Activated CD8-positive, alpha-beta memory T cell treated with anti-CD3 and anti-CD28 coated beads for 1 hour (primary cell): ENCODE measurements at places on chromosomes 13 and 19.

DNA sequence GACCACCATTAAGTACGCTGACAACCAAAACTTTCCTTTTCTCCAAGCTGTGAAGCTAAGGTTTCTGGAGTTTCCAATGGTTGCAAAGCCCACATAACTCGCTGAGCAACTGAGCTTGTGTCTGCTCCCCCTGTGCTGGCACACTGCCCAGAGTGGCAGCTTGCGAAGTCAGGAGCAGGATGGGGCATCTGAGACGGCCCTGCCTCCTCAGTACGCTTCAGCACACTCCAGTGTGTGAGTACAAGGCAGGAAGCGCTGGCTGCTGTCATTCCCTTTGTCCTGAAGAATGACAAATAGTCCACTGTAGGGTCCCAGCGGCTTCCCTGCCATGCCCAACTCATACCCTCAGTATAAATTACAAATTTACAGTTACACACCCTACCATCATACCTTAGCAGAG lies 51.5 kb downstream of the SKA3 start:
- no peak for DNase-seq

GRCh38 chr13:112962911-112963625 lies 5.9 kb upstream of the MCF2L start:
- DNase-seq: no peak

DNA sequence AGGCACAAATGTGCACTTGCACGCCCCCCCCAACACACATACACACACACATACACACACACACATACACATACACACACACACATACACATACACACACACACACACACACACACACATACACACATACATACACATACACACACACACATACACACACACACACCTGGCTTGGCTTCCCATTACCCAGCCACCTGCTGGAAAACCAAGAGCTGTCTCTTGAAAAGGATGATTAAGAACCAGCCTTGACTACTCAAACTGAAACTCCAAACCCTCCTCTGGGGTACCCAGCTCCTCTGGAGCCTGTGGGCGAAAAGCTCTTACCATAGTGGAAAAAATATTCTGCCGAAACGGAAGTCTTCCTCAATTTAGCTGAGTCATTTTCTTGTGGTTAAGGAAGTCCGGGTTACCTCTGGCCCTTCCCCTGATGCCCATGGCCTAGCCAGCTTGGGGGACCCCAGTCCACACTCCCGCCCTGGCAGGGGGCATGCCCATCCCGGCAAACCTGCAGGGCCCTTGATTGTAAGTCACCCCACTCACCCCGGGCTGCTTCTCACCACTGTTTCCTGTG lies 21.9 kb downstream of the CEBPA start:
- DNase-seq: no peak

DNA sequence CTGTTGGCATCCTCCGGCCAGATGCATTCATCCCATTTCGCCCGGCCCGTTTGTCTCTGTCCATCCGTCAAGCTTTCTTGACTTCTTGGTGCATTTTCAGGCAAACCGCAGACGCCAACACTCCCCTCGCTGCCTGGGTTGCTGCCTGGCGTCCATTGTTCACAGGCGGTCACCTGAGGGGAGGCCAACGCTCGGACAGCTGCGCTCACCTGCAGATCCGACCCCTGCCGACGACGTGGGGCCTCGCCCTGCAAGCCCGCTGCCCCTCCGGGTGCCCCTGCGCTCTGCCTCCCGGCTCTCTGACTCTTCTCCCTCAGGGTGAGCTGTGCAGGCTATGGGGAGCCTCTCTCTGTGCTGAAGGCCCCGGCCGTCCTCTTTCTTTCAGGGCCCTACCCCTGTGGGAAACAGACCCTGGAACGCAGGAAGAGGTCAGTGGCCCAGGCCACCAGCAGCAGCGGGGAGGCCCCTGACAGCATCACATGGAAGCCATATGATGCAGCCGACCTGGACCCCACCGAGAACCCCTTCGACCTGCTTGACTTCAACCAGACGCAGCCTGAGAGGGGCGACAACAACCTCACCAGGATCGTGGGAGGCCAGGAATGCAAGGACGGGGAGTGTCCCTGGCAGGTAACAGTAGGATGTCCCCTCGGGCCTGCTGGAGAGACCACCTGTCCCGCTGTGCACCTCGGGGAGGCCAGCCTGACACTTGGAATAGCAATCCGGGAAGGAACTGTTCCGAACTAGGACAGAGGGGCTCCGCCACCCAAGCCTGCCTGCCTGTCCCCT lies 14.8 kb upstream of the PROZ start:
- DNase-seq: no peak

- DNase-seq: no peak
Measured at GRCh38 chr19:43636121-43636683, 3.4 kb downstream of the CADM4 start.

GRCh38 chr13:89937420-89937819 lies 1410.1 kb upstream of the MIR17HG start:
- no peak for DNase-seq

DNA sequence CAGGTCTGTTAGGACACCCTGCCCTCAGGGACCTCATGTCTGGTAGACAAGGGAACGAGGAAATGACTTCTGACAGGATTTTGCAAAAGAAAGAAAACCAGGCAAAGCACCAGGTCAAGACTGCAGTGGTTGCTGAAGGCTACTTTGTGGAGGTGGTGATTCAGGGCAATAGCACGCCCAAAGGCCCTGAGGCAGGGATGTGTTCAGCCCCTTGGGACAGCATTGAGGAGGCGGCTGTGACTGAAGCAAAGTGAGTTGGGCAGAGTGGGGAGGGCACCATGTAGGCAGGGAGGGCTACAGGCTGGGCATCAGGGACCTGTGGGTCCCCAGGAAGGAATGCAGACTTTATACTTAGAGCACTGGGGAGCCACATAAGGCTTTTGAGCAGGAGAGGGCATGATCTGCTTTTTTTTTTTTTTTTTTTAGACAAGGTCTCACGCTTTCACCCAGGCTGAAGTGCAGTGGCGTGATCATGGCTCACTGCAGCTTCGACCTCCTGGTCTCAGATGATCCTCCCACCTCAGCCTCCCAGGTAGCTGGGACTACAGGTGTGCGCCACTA lies 10.8 kb upstream of the HOMER3 start:
- no peak for DNase-seq

DNA sequence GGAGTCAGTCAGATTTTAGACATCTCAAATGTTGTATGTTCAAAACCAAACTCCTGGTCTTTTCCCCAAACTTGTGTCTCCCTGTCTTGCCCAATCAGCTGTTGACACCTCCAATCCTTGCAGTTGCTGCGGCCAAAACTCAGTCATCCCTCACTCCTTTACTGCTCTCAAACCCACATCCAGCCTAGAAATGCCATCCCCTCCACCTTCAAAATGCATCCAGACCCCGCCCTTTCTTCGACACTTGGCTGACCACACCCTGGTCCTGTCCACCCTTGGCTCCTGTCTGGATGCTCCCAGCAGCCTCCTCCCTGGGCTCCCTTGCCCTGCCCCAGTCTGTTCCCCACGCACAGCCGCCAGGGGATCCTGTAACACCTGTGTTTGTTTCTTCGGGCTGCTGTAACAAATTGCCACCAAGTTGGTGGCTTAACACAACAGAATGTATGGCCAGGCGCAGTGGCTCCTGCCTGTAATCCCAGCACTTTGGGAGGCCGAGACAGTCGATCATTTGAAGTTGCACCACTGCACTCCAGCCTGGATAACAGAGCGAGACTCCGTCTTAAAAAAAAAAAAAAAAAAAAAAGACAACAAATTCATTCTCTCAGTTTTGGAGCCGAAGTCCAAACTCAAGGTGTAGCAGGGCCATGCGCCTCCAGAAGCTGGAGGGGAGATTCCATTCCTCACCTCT lies 11.7 kb downstream of the PLD3 start:
- no peak for DNase-seq

GRCh38 chr19:46620716-46621115 lies 4.2 kb downstream of the PTGIR start:
- DNase-seq: no peak

DNA sequence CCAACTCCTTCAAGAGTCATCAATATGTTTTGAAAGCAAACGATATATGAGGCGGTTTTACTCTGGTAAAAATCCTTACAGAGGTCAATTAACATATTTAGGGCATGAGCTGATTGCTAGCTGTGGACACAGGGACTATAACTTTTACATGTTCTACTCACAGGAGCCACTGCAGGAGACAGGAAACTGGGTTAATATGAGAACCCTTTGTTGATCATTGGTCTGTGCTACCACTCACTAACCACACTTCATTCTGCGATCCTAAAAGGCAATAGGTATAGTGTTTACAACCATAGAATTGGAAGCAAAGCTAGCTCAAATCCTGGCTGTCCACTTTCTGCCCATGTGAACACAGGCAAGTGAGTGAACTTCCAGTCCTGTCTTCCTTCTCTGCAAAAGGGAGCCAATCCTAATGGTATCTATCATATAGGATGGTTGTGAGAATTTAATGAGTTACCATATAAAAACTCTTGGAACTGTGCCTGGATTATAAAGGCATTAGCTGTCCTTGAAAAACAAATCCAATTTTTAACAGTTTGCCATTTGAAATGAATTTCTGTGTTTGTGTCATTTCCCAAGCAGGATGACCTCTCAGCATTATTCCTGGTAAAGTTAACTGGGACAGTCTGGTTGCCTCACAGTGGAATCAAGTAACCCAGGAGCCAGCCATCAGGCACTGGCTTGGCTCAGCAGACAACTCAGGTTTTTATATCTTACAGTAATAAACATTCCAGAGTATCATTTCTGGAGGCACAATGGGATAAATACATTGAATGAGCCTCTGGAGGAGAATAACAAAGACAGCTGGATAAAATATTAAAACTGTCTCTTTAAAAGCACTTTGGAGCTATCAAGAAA lies 29.8 kb upstream of the RAP2A start:
- no peak for DNase-seq

DNA sequence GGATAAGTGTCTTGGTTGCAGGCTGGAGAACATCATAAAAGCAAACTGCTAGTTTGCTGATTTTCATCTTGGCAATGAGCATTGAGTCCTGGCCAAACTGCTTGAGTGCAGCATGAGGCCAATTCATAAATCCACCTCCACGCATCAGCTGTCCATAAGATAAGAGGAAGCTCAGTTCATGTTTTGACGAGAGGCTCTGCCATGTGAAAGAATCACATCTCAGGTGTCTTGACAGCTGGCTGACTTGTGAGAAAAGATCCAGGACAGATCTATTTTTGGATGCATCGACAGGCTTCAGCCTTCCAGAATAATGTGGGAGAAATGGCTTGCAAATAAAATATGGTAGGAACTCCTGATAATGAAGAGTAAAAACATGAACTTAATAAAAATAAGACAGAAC lies 5.4 kb upstream of the ZNF682 start:
- no peak for DNase-seq

GRCh38 chr13:27379694-27380641 lies 44.5 kb upstream of the GTF3A start:
- no peak for DNase-seq

DNA sequence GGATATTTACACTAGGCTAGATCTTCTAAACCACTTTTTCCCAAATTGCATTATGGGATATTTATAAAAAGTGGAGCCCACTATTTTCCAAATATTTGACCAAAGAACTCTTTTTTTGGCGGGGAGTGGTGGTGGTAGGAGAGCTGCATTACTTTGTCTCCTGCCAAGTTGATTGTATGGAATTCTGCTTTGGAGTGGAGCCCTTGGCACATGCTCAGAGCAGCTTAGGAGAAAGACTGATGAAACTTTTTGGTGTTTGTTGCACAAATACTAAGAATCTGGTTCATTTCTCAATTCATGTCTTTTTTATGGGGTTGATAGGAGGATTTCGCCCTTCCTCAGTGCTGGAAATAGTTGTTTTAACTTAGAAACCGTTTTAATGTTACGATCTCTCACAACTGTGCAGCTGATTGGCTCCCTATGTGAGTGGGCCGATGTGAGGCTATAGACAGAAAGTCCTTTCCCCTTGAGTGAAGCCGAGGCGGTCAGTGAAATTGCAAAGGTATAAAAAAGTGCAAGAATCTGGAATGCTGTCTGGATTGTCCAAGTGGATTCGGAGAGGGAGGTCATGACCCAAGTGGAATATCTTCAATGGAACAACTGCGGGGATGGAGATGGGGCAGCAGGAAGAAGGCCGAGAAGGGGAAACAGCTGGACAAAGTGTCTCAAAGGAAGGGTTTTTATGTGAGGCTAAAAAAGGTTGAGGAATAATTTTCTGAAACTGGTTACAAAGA lies 415.9 kb downstream of the FGF9 start:
- DNase-seq: no peak

GRCh38 chr13:68509734-68510621 lies 1279.8 kb upstream of the PCDH9 start:
- no peak for DNase-seq

DNA sequence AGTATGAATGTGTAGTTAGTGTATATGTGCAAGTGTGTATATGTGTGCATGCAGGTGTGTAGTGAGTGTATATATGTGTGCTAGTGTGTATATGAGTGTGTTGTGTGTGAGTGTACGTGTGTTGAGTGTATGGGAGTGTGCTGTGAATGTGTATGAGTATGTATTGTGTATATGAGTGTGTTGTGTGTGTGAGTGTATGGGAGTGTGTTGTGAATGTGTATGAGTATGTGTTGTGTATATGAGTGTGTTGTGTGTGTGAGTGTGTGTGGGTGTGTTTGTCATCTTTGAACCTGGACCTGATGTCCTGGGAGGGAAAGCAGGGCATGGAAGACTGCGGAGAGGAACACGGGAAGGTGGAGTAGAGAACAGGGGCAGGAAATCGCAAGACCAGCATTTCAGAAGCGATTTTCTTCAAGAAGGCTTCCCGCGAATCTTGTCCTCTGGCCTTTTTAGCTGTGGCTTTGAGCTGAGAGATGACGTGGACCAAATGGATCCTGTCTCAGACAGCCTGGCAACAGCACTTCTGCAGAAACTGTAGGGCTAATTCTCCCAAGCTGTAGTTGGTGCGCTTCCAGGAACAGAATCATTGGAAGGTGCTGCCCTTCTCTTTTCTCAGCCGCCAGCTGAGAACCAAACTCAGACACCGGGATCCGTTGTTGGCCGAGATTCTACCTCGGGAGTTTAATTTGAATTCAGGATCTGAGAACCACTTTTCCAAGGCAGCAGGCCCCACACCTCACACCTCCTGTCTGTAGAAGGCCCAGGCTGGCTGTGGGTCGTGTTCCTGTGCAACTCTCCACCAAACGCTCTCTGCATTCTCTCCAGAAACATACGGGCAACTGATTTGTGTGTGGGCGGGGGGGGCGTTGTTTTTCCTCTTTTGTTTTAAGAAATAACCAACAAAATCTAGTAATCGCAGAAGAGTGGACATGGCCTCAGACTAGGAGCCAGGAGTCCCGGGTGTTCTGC lies 94.7 kb upstream of the RAP2A start:
- DNase-seq: no peak

DNA sequence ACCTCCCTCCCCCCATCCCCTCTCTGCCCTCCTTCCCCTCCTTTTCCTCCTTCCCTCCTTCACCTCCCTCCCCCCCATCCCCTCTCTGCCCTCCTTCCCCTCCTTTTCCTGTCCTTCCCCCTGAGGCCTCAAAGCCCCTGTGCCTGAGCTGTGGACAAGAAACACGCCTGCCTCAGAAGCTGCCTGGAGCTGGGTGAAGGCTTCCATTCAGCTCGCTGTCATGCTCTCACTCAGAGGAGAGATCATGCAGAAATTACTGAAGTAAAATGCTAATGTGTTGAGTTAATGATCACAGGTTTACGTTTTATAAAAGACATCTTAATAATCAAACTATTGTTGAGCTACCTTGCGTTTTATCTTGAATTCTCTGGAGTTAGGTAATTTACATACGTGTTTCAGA lies 114.5 kb downstream of the ATP11A start:
- DNase-seq: no peak

- no peak for DNase-seq
Measured at GRCh38 chr13:51861723-51862300, at the start of gene CCDC70. CCDC70 (plus strand) TSS chr13:51861969; CDS start chr13:51865412, 3,443 bp downstream.

GRCh38 chr19:21765151-21765550 lies 2.2 kb downstream of the ZNF100 start:
- DNase-seq: no peak

GRCh38 chr13:101025925-101026324 lies 351.3 kb upstream of the TMTC4 start:
- DNase-seq: no peak
